Endothelial cell of umbilical vein (primary cell): ENCODE measurements at places on chromosomes 12 and 14.

- DNase-seq = no peak
Measured at GRCh38 chr14:36723530-36723929, 61.9 kb downstream of the PAX9 start.

- peak; percentile 19 for DNase-seq
Measured at GRCh38 chr12:80648881-80649280, 58.6 kb upstream of the MYF6 start.

DNA sequence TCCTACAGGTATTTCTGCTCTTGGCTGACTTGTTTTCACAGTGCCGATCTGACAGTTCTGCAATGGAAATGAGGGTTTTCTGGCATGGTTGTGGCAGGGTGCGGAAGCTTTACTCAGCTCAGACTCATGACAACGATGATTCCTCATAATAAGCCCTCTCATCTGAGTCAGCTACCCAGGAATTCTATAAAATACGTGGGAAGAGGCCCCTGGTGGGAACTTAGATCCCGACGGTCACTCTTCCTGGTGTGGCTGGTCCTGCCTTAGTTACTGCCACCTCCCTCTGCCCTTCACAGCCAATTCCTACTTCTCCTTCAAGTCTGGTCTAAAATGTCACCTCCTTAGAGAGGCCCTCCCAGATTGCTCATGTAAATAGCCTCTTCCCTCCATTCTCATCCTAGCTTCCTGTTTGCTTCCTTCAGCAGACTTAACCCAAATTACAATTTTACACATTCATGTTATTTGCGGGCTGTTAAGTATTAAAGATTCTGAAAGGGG lies 104.2 kb upstream of the MAP1LC3B2 start:
- DNase-seq = peak; percentile 83

DNA sequence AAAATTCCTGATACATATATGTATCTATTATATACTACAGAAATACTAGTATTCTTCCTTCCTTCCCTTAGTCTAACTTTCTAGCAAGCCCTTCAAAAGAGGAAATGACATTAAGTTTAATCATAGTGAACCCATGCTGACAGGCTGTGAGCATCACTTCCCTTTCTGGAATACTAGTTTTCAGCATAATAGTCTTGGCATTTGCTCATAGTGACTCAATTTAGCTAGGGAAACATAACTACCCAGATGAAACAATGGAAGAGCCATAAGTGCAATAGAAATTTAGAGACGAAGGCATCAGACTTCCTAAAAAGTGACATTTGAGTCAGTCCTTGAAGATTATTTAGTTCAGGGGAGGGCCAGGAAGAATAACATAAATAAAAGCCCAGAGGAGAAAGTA lies 184.5 kb upstream of the CRY1 start:
- peak; percentile 81 for DNase-seq

GRCh38 chr12:121064116-121064515 lies 25.1 kb upstream of the OASL start:
- DNase-seq = no peak

DNA sequence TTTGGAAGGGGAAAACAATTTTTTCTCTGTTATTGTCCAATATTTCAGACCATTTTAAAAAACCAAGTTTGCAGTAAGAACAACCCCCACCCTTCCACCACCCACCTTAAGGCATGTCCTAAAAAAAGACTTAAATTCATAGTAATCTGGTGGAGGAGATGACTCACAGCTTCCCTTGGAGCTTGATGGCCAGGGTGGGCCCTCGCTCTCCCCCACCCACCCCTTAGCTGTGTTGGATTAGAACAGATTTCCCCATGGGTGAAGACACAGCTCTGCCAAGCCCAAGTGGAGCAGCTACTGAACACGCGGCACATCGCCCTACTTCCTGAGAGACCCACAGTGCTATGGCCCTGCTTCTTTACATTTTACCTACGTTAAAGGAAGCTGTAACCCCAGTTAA lies 140.3 kb downstream of the GCH1 start:
- peak; percentile 31 for DNase-seq

- DNase-seq = no peak
Measured at GRCh38 chr14:74981462-74981782, 21.3 kb upstream of the EIF2B2 start.

DNA sequence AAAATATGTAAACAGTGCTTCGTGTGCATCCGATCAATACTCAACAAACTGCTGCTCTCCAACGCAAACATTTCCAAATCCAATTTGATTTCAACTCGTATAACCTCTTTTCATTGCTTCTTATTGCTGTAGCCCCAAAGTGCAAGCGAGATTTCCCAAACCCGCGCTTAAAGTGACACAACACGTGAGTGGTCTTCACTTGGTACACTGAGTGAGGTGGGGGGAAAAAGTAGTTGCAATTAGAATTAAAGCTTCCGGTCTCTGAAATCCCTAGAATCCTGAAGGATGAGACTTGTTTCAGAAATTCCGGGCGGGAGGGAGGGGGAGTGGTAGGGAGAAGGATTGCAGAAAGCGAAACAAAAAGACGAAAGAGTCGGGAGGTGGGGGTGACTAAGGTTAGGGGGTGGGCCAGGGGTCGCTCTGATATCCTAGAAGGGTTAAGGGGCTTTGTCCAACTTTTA lies 387.5 kb downstream of the BCAT1 start:
- DNase-seq = no peak

DNA sequence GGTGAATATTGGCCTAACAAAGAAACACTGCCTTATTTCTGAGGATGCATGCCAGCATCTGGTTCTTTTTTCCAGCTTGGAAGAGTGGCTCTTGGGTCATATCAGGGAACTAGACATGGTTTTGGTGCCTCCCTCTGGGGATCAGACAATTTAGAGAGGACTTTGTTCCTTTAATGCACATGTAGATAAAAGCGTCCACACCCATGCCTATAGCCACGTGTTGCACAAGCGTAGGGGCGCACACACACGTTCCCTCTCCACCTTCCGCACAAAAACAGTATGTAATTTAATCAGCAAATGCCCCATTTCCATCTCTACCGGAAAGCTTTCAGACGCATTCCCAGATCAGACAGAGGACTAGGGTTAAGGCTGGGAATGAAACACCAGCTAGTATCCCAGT lies 61.7 kb upstream of the RIC8B start:
- DNase-seq = no peak

GRCh38 chr12:29537298-29537697 lies 39.8 kb upstream of the OVCH1 start:
- peak; percentile 27 for DNase-seq

DNA sequence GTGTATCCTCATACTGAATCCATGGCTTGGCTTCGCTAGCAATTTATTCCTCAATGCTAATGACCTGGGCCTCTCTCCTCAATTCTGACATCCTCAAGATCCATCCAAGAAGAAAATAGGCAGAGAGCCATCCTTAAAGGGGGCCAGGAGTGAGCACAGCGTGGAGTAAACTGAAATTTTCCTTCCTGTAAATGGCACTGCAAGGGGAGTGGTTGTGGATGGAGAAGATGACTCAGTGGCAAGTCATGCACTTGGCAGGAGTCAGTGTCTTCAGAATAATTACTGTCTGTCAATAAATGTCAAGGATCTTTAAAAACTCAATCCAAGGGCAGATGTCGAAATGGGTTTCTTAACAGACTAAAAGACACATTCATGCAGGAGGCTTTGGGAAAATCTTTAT lies 88.0 kb upstream of the TMEM132C start:
- no peak for DNase-seq

DNA sequence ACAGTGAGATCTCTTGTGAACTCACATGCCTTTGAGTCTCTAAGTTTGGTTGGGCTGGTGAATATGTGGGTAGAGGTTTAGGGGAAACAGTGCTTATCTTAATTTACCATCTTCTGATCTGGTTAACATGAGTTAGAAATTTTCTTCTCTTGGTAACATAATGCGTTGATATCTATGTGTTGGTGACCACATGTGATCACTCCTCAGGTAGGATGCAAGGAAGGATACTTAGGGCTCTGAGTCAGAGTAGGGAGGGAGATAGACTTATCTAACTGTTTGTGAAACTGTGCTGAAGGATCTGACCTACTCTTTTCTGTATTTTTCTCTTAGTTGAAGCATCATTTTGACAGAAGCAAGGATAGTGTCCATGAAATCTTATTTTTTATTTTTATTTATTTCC lies 23.1 kb downstream of the FAM234B start:
- no peak for DNase-seq

- no peak for DNase-seq
Measured at GRCh38 chr12:31008241-31008761, 65.4 kb upstream of the DDX11 start.

- DNase-seq = no peak
Measured at GRCh38 chr12:81779216-81779615, 20.1 kb upstream of the PPFIA2 start.
